ENCODE measurements at places on chromosomes 3 and 15.
A peak's percentile ranks its signal among the peaks of the same experiment; 100 is the strongest.

DNA sequence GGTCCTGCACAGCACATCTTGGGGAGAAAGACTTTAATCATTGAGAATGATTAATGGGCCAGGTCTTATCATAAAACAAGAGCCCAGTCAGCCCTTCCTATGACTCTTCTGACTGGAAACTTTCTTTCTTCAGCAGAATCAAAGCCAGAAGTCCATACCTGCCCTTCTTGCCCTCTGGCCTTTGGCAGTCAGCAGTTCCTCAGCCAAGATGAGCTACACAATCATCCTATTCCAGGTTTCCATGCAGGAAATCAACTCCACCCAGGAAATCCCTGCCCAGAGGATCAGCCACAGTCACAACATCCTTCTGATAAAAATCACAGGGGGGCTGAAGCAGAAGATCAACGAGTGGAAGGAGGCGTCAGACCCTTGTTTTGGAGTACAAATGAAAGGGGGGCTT, 26.9 kb downstream of the ZNF589 start:
- no peak for DNase-seq

DNA sequence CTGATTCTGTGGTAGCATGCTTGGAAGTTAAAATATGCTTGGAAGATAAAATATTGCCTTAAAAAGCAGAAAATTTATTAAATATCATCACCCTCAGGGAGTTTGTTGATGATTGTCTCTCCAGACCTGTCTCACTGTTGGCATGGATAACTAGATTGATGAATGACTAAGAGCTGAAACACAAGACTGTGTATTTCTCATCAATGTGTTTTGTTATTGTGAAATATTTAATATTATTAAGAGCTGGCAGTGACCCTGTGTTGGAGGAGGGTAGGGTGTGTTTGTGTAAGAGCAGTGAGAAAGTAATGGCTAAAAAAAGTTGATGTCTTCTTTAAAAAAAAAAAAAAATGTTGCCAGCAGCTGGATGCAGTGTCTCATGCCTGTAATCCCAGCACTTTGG, 82.2 kb downstream of the ITPR1 start:
- no peak for DNase-seq

DNA sequence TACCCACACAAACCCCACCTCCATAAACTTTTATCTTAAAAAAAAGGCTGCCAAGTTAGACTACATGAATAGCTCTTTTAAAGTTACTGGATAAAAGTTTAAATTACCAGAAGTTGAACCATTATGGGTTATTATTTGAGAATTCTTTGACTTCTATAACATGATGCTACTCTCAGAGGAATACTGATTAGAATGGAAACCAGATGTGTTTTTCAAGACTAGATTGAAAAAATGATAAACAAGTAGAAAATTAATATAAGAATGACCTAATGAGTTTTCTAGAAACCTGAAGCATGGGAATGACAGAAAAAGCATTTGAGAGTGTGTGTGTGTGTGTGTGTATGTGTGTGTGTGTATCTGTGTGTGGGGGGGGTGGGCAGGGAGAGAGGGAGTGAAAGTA, 12.4 kb upstream of the FGF7 start:
- DNase-seq: no peak

GRCh38 chr15:78768531-78769408, 42.5 kb downstream of the ADAMTS7 start:
- no peak for DNase-seq

GRCh38 chr3:170749765-170750477, 120.1 kb downstream of the RPL22L1 start:
- DNase-seq: no peak

DNA sequence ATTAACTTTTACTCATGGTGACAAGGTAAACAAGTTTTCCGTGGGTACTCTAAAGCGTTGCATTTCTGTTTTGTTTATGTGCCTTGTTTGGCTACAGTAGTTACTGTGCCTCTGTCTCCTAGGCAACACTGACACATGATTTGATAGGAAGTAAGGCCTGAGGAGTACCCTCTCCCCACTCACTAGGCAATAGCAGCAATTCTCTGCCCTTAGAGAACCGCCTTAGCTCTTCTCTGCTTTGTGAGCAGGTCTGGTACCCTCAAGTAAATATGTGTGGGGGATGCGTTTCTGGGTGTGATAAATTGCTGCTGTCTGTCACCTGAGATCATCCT, at the start of gene IL5RA:
Gene IL5RA (minus strand): TSS at position 76 of the 332 bp plus-strand sequence. CDS start 5,390 bp downstream, outside the sequence.
- no peak for DNase-seq

- no peak for DNase-seq
Observed at GRCh38 chr3:179464323-179465092, 13.2 kb upstream of the GNB4 start.

DNA sequence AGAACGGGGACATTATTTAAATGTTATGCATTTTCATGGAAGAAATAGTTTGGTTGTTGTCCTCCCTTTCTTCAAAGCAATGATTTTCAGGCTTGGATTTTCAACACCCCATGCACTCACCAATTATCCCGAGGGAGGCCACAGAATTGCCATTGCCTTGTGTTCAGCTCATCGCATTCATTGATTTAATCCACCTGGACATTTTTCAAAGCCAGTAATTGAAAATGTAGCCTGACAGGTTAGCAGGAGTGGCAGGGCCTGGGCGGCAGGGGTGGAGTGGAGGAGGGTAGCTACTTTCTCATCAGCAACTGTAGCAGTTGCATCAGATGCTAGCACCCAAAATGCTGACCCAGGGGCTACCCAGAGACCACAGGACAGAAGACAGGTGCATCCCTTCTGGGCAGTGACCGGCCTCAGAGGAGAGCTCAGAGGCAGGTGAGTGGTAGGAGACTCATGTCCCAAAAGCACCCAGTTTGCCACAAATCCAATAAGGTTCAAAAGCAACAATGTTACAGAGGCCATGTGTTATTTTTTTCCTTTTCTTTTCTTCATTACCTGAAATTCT, 242.4 kb downstream of the CD47 start:
- no peak for DNase-seq

GRCh38 chr3:5073374-5074085, 48.6 kb upstream of the ARL8B start:
- DNase-seq: no peak

GRCh38 chr3:31934866-31935265, 46.2 kb downstream of the OSBPL10 start:
- DNase-seq: no peak

DNA sequence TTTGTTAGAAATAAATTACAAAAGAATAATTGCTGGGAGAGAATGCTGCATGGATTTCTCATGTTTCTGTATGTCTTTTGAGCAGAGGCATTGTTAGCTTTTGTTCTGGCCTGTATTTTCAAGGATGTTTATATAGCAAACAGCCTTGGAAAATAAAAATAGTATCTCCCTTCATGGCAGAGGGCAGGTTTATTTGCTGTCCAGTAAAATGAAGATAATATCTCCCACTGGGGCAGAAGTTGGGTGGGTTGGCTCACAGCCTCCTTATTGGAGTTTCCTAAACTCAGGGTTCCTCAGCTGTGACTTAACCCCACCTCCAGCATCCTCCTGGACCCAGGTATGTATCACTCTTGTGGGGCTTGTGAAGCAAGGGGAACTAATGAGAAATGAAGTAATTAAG, 43.7 kb upstream of the THSD4 start:
- no peak for DNase-seq

DNA sequence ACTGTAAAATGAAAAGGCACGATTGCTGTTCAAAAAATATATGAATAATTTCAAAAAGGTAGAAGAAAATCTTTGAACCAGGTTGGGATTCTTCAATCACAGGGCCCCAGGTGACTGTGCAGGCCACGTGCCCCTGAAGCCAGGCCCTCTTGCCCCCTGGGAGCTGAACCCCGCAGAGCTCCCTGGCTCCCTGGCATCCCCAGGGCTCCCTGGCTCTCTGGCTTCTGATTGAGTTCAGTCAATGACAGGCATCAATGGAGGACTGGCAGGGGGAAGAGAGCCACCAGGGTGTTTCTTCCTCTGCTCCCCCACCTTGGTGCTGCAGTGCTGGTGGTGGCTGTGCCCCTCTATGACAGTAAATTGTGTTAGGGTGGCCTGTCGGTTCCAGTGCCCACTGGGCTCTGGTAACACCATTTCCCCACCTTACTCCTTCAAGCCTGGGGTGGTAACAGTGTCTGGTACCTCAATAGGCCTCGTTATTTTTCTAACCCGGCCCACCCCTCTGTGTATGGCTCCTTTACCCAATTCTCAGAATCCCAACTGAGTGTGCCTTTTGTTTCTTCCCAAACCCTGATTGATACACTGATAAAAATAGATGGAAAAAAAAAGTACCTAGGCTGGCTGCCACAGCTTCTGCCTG, 62.6 kb downstream of the STARD5 start:
- no peak for DNase-seq

DNA sequence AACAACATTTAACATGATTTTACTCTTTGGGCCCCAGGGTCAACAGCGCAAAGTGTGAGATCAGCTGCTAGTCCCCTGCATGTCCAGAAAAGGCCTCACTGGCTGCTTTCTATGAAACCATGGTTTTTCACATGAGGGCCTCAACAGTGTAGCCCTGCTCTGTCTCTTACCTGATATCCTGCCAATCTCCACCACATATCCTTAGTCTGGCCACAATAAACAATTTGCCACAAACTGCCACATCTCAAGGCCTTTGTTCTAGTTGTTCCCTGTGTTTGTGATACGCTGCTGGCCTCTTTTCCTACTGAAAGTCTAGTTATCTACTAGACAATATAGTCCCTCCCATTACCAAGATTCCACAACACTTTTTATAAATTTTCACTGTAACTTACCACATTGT, 17.7 kb downstream of the VPS39 start:
- no peak for DNase-seq

GRCh38 chr3:141401573-141402475, 33.5 kb downstream of the ZBTB38 start:
- peak; percentile 71 for DNase-seq

DNA sequence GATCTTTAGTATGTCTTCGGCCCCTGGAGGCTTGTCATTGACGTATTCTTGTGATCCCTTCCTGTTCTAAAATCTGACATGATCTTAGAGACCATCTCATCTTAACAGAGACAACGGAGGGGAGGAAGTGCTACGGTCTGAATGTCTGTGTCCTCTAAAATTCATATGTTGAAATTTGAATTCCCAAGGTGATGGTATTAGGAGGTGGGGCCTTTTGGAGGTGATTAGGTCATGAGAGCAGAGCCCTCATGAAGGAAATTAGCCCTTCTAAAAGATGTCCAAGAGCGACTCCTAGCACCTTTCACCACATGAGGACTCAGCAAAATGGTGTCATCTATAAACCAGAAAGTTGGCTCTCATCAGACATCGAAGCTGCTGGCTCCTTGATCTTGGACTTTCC, 233.2 kb upstream of the CMC1 start:
- DNase-seq: no peak

GRCh38 chr3:74053970-74054516, 429.3 kb upstream of the PDZRN3 start:
- no peak for DNase-seq

GRCh38 chr3:194661946-194662345, 10.0 kb downstream of the LSG1 start:
- no peak for DNase-seq

- DNase-seq: no peak
Observed at GRCh38 chr3:64853456-64853855, 165.7 kb upstream of the ADAMTS9 start.

- DNase-seq: no peak
Observed at GRCh38 chr15:101458908-101459578, 30.5 kb downstream of the PCSK6 start.

GRCh38 chr15:80703965-80704364, 8.9 kb downstream of the ABHD17C start:
- no peak for DNase-seq

GRCh38 chr3:122615303-122615702, 37.9 kb downstream of the PARP15 start:
- DNase-seq: no peak

- no peak for DNase-seq
Observed at GRCh38 chr3:28575100-28575745, 226.6 kb upstream of the AZI2 start.

DNA sequence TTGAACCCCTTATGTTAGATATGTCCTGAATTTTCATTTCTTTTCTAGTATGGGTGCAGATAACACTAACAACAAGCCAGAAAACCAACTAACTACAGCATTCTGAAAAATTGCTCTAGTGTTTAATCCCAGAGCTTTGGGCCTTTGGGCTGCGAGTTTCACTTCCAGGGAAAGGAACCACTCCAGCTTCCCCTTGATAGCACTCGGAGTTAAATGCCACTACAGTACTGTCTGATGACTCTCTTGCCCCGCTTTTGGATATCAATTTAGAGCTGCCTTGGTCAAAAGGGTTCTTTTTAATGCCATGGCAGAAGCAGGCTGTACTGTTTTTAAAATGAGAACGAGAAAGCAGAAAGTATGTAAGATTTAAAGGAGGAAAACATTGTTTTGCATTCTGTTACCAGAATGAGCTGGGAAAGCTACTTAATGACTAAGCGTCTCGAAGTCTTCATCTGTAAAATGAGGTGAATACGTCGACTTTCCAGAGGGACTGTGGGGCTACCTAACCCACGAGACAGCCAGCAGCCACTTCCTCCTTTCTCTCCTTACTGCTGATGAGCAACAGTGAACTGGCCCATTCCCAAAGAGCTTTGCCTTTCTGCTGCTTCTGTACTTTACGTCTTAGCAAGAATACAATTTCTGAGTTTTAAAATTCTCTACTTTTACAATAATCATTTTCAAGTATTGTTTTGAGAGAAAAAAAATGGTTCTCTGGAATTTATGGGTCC, 299.3 kb upstream of the LYSMD4 start:
- no peak for DNase-seq

GRCh38 chr3:54177816-54178215, 55.5 kb downstream of the CACNA2D3 start:
- DNase-seq: no peak

- no peak for DNase-seq
Observed at GRCh38 chr3:131608296-131608695, 105.5 kb upstream of the MRPL3 start.

DNA sequence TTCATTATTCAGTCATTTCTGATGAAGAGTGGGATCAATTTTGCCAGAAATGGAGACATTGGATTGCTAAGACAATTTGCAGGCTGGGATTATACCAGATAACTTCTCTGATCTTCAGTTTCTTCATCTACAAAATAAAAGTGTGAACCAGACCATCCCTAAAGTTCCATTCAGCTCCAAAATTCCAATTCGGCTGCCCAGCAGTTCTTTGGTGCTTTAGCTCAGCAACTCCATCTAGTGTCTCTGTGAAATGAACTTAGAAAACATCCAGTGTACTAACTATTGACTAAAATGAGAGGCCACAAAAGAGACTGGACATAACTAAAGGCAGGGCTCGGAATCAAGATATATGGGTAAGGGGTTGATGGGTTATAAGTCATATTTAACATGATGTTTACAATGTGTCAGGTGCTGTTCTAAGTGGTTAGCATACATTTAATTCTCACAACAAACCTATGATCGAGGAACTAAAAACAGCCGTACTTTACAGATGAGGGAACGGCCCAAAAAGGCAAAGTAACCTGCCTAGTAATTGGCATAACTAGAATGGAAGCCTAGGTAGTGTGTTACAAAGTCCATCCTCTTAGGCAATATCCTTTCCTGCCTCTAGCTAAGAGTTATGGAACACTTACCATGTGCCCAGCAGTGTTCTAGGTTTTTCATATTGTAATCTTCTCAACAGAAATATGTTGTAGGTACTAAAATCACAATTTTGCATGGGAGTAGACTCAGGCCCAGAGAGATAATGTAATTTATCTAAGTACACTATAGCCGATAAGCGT, 17.0 kb downstream of the THAP10 start:
- no peak for DNase-seq
